ENCODE measurements at places on chromosomes 12 and 14.

DNA sequence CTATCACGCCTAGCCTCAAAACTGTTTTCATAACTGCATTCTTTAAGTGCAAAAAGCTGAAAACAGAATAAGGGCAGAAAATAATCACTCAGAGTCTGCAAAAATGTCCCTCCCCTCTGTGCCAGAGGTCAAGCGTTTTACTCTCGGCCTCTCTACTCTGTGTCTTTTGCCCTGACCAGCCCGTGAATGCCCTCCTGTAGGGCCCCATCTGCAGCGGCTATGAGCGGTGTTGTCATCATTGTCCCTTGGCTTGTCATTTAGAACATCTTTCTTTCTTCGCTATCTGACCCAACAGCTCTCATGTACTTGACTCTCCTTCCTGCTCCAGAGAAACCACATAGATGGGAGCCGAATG, 21.7 kb downstream of the ELK3 start:
- no peak for DNase-seq

DNA sequence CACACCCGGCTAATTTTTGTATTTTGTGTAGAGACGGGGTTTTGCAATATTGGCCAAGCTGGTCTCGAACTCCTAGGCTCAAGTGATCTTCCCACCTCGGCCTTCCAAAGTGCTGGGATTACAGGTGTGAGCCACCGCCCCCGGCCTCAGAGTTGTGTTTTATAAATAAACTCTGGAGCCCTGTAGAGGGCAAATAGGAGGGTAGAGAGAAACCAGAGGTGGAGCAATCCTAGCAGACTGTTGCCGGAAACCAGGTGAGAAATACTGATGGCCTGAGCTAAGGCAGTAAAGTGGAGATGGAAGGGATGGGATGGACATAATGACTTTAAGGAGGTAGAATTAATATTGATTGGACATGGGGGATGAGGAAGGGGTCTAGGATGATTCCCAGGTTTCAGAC, 2.7 kb upstream of the HSD17B6 start:
- no peak for DNase-seq

GRCh38 chr14:101731187-101732080, 30.1 kb upstream of the PPP2R5C start:
- DNase-seq: peak; percentile 84

- no peak for DNase-seq
Measured at GRCh38 chr12:114412307-114412706, 6.4 kb upstream of the TBX5 start.

DNA sequence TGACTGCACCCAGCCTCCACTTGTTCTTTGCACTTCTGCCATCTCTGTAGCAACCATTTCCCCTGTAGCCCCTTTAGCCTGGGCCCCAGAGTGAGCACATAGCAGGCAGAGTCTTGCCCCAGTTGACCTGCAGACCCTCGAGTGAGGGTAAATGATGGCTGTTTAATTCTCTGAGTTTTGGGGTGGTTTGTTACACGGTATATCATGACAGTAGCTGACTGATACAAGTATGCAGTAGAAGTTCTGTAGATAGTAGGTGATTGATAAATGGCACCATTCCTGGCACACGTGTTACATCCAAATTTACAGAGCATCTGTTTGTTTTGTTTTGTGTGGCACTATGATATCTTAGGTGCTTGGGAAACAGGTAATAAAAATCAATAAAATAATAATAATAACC, 32.4 kb downstream of the CALM1 start:
- DNase-seq: no peak

DNA sequence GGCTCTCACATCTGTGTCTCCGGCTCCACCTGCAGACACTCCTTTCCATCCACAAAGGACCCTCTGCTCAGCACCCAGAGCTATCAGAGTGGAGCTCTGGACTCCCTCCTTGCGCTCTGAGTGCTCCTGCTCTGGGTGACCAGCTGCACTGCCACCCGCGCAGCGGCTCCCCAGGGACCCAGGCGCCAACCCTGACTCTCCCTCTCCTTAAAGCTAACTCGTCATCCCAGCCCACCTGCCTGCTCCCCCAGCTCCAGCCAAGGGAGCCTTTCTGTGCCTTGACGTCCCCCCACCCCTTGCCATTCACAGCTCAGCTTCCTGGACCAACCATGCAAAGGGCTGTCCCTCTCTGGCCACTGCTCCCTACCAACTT, 99.0 kb downstream of the SETD3 start:
- no peak for DNase-seq

GRCh38 chr12:54294152-54294952, 6.5 kb downstream of the NFE2 start:
- peak; percentile 63 for DNase-seq

GRCh38 chr12:72282721-72283120, 10.6 kb downstream of the TRHDE start:
- DNase-seq: no peak

- DNase-seq: no peak
Measured at GRCh38 chr14:29857551-29857950, 70.1 kb downstream of the PRKD1 start.

DNA sequence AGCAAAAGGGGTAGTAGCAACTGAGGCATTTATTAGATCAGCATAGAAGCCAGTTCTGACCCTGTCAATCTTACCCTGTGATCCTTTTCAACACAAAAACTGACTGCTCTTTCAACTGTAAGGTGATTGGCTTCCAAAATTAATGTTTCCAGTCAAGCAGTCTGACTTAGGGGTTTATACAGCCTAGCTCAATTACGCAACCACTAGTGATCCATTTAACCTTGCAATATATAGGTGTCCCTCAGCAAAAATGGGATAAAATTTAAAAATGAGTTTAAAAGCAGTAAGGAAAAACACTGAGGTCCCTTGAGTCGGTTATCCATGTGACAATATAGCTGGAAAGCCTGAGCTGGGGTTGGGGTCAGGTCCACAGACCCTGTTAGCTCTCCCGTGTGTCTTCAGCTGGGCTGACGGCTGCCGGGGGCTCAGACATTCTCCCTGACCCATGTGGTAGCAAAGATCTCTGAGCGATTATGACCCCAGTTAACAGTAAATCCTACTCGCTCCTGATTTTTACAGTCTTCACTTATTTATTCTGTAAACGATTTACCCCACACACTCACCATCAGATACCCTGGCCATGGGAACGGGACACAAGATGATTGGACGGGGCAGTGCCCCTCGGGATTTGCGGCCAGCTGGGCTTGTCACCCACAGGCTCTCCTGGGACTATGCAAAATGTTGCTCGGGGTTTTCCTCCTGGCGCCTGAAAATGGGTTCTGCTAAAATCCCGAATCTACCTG, 16.6 kb downstream of the ADGRD1 start:
- no peak for DNase-seq

DNA sequence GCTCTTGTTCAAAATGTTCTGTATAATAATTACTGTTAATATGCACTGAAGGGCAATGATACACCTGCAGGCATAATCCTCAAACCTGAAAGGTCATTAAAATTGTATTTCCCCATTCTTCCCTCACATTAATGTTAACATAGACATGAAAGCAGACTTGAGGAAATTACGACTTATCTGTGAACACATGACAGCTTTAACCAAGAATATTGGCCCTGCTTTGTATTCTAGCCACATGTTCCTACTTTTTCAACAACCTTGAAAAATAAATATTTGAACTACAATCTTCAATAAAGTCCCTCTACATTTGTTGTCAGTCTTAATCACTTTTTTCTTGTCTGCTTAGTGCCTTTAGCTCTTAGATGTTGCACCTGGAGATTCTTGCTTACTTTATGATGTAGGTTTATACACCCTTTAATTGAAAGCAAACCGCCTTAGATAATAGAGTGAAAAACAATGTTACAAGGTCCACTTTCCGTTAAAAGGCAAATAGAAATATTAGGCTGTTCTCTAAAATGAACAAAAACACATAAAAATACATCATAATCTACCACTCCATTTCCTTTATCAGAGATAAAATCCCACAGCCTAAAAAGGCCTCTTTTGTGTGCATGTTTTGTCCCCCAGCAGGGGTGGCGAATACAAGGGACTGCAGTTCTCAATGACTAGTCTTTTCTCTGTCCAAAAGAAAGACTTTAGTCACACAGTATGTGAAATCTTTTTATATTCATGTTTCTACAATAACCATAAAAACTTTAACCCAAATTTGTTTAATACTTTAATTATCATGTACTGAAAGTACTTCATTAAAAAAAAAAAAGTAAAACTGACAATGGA, 55.9 kb downstream of the ZFC3H1 start:
- DNase-seq: no peak

- DNase-seq: no peak
Measured at GRCh38 chr14:81085596-81085995, 130.2 kb downstream of the TSHR start.

DNA sequence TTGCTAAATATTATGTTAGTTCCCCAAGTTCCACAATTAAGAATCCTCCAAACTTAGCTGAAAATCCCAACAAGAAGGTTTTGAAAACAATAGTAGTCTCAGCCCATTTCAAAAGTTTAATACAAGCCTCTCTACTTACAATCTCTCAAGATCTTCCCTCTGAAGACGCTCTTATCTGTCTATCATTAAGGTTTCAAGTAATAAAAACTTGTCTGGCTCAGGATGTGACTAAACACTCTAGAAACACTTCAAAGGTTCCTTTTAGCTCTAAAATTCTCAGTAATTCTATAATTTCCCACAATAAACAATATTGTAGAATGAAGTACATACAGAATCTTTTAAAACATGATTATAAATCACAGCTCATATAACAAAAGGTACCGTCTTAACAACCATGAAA, 16.3 kb downstream of the YAF2 start:
- no peak for DNase-seq

DNA sequence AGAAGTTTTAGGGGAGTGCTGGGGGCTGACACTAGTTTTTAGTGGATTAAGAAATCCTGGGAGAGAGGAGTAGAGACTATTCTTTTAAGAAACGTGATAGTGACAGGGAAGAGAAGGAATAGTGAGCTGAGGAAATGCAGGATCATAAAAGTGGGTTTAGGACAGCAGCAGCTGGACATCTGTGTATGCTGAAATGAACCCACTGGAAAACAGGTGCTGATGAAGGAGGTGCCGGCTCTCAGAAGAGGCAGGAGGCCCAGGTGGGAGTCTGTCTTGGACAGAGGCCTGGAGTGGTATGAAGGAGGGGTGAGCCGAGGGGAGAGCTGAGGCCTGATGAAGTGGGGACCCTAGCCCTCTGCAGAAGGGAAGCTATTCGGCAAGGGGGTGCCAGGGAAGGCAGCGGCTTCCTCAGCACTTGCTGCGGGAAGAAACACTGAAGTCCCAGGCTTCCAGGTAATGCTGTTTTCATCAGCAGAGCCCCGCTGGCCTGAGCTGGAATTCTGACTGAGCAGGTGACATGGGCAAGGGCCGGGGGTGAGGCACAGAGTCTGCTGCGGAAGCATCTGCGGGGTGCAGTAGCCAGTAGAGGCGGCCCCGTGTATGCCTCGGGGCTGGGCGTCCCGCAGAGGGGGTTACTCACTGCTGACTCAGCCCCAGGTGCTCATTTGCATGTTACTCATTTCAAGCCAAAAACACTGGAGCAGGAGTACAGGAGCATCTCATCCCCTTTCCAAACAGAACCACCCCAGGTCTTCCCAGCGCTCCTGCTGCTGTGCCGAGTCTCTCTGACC, 89.7 kb downstream of the TMCC3 start:
- no peak for DNase-seq

GRCh38 chr14:77316872-77317301, 3.8 kb downstream of the POMT2 start:
- no peak for DNase-seq

DNA sequence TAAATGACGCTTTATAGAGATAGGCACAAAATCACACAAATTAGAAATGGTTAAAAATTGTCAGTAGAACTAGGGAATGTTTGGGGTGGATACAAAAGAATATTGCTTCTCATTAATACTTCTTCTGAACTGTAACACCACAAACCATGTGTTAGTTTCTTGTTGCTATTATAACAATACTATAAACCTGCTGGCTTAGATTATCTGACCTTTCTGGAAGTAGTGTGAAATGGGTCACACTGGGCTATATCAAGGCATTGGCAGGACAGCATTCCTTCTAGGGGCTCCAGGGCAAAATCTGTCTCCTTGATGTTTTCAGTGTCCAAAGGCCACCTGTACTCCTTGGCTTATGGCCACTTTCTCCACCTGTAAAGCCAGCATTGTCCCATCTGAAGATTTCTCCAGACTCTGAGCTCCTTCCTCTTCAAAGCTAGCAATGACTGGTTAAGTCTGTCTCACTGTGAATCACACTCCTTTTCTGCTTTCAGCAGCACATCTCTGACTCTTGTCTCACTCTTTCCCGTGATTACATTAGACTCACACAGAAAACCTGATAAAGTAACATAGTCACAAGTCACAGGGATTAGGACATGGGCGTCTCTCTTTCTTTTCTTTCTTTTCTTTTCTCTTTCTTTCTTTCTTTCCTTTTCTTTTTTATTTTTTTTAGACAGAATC, 86.3 kb downstream of the SLC15A4 start:
- no peak for DNase-seq

GRCh38 chr12:57049890-57050289, at the start of gene MYO1A:
MYO1A (minus strand) TSS chr12:57050129; CDS start chr12:57048323, 1,806 bp downstream.
- DNase-seq: no peak

GRCh38 chr12:130031571-130032189, 127.9 kb upstream of the TMEM132D start:
- peak; percentile 46 for DNase-seq

GRCh38 chr12:64782191-64782876, 23.1 kb upstream of the GNS start:
- DNase-seq: no peak

All from CD4-positive, alpha-beta T cell treated with Interferon alpha-2 for 1 hour (primary cell).